ENCODE measurements at places on chromosomes 3 and 15. TPM values are rescaled to one million over a fixed set of nuclear protein-coding genes. Genes with fewer than 3 reads are reported as not detected.

The NR1I2 gene
- 1.1 TPM for total RNA-seq

The GPR149 gene
- total RNA-seq, result not detected

The B4GALT4 gene
- total RNA-seq, result 17.1 TPM

The LRTM1 gene
- total RNA-seq, result 9.3 TPM

The RMDN3 gene
- total RNA-seq, result 25.6 TPM

The ZNF592 gene
- total RNA-seq, result 34.8 TPM

The TUSC2 gene
- total RNA-seq, result 24.4 TPM

The CELF6 gene
- total RNA-seq, result 2.8 TPM

The EIF4E3 gene
- 37.8 TPM for total RNA-seq
